ENCODE measurements at places on chromosomes 12 and 14.

- DNase-seq: no peak
Measured at GRCh38 chr14:31419967-31420318, 407 bp downstream of the HEATR5A start.

GRCh38 chr12:78651755-78652154, 212.8 kb upstream of the SYT1 start:
- no peak for DNase-seq

DNA sequence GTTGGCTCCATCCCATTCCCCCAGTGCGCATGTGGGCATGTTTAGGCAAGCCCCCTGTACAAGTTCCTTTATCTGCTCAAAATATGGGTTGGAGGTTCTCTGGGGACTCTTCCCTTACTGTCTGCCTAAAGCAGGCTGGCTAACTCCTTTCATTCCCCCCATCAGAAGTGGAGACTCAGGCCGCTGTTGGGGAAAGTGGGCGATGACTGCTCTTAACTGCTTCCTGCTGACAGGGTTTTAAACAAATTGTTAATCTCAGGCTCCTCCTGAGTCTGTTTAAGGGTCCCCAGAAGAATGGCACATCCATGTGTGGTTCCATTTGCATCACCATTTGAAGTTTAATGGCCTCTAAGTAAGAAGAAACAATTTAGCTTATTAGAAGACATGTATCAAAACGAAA, 15.4 kb upstream of the FAR2 start:
- no peak for DNase-seq

GRCh38 chr12:54471793-54472192, 1.6 kb downstream of the GTSF1 start:
- DNase-seq: no peak

All from DMS 273 treated with DMSO at 0.1 percent for 48 hours (cell line).